Dermis microvascular lymphatic vessel endothelial cell (primary cell): ENCODE measurements at places on chromosomes 6 and 20.

DNA sequence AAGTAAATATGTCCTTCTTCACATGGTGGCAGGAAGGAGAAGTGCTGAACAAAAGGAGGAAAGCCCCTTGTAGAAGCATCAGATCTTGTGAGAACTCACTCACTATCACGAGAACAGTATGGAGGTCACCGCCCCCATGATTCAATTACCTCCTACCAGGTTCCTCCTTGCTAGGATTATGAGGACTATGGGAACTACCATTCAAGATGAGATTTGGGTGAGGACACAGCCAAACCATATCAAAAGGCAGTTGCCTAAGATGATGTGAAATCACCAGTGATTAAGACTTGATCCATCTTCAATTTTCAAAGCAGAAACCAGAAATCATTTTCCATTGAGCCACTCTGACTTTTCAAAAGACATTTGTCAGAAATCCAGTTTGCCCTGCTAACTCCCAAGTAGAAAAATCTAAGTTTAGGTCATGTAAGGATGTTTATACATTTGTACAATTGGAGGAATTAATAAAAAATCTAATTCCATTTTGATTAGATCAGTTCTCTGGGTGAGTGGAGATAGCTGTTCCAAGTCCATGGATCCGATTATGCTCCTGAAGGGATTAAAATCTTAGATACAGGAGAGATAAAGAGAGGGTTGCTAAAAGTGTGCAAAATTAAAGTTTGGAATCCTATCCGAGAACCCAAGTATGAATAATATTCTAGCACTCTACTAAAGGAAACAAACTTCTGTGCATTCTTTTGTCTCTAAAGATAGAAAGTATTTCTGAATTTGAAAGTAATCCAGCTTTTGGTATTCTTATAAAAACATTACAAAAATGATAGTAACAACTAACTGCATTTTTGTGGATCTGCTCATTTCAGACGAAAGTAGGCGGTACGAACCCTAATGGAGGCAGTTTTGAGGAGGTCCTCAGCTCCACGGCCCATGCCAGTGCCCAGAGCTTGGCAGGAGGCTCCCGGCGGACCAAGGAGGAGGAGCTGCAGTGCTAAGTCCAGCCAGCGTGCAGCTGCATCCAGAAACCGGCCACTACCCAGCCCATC lies 39.5 kb downstream of the HDDC2 start:
- no peak for DNase-seq

DNA sequence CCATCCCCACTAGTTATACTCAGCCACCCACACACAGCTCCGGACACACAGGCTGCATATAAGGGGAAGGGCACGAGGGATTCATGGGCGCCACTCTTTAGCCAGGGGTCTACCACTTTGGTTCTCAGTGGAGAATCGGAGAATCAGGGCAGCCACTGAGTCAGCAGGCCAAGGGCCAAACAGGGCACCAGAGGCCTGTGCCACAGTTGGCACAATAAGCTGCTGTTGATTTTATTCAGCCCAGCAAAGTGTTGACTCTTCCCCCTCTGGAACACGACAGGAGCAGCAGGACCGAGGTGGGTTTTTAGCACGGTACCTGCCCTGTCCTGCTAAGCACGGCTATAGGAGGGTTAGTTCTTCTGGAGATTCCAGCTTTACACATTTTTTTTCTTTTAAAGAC lies 48.3 kb downstream of the GJA10 start:
- no peak for DNase-seq

- DNase-seq, result no peak
Observed at GRCh38 chr20:42018979-42019378, 400.8 kb upstream of the CHD6 start.

DNA sequence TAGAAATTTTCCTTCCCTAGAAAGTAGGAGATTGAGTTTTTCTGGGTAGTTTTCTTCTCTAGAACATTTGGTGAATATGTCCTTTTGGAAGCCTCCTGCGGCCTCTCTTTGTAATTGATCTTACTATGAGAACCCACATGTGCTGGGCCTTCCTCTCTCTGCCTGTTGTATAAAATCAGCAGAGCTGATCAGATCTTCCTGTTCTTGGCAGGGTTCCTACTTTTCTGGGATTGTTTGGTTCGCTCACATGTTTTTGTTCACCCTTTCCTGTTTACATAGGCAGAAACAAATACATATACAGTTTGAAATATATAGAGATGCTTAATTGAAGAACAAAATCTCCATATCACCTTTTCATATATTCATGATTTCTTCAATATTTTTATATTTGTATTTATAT lies 57.8 kb downstream of the IL22RA2 start:
- DNase-seq, result peak; percentile 36

DNA sequence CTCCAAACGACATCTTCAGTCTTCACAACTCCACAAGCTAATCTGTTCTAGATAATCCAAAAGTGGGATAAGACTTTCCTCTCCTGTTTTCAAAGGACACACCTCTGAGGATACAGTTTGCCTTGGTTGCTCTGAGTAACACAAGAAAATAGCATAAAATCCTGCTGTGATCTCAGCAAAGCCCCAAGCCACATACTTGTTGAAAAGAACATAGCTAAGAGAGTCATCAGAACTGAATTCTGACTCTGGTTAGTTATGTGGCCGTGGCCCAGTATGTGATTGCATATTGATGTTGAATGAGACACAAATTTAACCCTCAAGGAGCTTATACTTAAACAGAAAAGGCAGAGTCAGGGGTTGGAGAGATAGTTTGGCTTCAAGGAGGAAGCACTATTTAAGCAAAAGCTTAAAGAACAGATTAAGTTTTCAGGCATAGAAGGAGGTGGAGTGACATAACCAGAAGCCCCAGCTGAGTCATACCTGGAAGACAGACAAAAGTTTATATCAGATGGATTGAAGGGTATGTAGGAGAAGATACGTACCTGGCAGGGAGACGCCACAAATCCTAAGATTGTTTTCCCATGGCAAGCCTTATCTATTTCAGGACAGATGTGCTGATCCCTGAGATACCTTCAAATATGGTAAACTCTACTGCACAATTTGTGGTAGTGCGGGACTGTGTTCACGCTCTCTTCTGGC lies 41.2 kb downstream of the OPN5 start:
- no peak for DNase-seq

- DNase-seq, result no peak
Observed at GRCh38 chr6:78460711-78461110, 406.6 kb upstream of the IRAK1BP1 start.

- no peak for DNase-seq
Observed at GRCh38 chr20:41467220-41467619, 100.6 kb upstream of the EMILIN3 start.

DNA sequence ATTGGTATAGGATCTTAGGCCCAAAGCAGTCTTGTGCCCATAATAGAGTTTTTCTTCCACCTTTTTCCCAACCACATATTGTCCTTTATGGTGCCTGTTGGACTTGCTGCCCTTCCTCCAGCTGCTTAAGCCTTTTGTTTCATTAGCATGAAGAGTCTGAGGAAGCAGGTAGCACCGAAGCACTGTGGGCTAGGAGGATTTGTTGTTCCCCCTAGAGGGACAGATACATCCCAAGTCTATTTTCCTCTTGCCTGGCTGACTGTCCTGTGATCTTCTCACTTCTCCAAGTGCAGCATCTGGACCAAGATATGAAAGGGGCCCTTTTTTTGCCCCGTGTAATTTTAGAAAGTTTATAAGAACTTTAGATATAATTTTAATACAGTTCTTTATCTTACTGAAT lies 50.7 kb upstream of the COL10A1 start:
- no peak for DNase-seq

- no peak for DNase-seq
Observed at GRCh38 chr20:59002388-59002787, 4.7 kb downstream of the CTSZ start.

GRCh38 chr6:89527634-89528033 lies 94.7 kb downstream of the ANKRD6 start:
- DNase-seq, result no peak

GRCh38 chr20:44785768-44786167 lies 24.6 kb downstream of the RIMS4 start:
- no peak for DNase-seq

GRCh38 chr6:4940416-4940815 lies 63.4 kb downstream of the RPP40 start:
- no peak for DNase-seq

DNA sequence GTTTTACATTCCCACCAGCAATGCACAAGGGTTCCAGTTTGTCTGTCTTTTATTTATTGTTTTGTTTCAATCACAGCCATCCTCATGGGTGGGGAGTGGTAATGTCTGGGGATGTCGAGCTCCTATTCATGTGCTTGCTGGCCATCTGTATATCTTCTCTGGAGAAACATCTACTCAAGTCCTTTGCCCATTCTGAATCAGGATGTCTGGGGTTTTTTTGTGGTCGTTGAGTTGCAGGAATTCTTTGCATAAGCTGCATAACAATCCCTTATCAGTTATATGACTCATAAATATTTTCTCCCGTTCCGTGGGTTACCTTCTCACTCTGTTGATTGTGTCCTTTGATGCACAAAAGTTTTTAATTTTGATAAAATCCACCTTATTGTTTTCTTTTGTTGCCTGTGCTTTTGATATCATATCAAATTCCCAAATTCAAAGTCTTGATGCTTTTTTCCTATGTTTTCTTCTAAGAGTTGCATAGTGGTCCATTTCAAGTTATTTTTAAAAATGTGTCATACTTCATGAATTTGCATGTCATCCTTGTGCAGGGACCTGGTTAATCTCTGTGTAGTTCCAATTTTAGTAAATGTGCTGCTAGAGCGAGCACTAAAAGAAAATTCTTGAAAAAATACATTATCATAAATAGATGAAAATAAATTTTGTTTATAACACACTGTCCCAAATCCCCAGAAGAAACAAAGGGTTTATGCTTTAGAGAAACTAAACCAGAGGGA lies 54.9 kb upstream of the PDE10A start:
- DNase-seq, result peak; percentile 52

DNA sequence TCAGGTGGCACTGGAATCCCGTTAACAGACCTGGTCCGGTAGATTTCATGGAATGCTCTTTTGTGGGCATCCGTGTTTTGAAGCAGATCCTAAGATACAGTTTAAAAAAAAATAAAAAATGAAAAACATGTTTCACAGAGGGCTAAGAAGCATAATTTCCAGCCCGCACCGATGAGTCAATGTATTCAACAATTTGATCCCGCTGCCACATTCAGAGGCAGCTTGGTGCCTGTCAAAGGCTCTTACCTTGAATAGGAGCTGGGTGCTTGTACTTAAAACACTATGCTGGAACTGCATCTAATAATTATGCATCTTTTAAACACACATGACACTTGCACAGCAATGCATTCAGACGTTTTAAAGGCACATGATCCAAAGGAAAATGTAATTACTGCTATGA lies 164.8 kb downstream of the SYNE1 start:
- DNase-seq, result no peak

GRCh38 chr6:28791002-28791383 lies 132.8 kb downstream of the TRIM27 start:
- DNase-seq, result no peak

DNA sequence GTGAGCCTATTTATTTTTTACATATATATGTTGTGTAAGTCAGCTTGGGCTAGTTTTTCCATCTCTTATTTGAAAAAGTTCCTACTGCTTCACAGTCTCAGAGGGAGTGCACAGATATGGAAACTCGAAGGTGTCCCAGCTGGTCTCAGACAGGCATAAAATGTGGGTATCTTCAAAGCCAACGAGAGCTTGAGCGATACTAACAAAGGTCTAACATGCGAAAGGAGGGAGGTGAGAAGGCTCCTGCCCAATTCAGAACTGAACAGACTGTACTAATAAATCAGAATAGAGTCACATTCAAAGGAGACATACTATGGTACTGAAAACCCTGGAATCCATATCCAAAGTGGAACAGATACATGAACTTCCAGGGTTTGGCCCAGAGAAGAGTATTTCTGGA lies 113.0 kb downstream of the PREX1 start:
- no peak for DNase-seq

GRCh38 chr6:112016320-112016719 lies 37.6 kb upstream of the CCN6 start:
- peak; percentile 92 for DNase-seq

DNA sequence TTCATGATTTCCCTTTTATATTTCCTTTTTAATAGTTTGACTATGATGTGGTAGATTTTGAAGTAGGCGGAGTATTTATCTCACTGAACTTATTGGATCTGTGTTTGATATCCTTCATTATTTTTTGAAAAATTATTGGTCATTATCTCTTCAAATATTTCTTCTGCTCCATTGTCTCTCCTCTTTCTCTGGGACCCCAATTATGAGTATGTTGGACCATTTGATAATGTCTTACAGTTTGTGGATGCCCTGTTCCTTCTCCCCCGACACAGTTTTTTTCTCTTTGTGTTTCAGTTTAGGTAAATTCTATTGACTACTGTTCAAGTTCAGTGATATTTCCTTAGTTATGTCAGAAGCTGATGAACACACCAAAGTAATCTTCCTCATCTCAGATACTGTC lies 49.4 kb upstream of the COL10A1 start:
- peak; percentile 3 for DNase-seq

DNA sequence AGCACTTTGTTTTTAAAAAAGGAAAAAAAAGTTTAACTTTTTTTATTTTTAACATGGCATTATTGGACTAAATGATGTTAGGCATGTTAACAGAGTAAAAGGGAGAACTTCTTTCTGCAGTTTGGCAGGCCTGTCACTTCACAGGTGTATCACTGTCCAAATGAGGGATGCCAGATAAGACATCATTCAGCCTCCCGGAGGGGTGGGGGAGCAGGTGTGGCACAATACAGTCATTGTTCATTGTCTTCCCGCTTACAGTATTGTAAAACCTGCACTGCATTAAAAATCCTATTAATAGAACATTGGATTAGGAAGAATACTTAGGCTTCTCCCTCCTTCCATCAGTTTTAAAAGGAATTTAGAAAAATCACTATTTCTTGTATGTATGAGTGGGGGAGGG lies 80.7 kb downstream of the CARMIL1 start:
- no peak for DNase-seq

DNA sequence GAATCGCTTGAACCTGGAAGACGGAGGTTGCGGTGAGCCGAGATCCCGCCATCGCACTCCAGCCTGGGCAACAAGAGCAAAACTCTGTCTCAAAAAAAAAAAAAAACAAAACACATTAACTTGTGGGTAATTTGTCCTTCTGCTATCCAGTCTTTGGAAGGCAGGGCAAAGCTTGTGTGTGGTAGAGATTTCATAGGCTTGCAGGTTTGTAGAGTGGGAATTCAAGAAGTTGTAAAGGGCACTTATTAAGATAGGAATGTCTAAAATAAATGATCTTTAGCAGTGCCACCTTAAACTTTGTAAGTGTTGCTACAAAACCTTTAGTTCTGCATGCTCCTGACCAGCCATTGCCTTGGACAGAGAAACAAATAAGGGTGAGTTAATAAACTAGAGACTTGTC lies 8.4 kb downstream of the VAPB start:
- no peak for DNase-seq
